Activated effector memory CD4-positive, alpha-beta T cell treated with anti-CD3 and anti-CD28 coated beads, Interleukin-2, amount 50 U/mL, for 16 hours (primary cell): ENCODE measurements at places on chromosomes 5 and 9.

GRCh38 chr9:114386361-114386885 is 1.4 kb downstream of the AKNA start:
- DNase-seq, result no peak

- DNase-seq, result no peak
Observed at GRCh38 chr5:72205431-72206009, 98.2 kb downstream of the MAP1B start.

GRCh38 chr5:34876275-34876674 is 37.3 kb downstream of the TTC23L start:
- DNase-seq, result no peak

DNA sequence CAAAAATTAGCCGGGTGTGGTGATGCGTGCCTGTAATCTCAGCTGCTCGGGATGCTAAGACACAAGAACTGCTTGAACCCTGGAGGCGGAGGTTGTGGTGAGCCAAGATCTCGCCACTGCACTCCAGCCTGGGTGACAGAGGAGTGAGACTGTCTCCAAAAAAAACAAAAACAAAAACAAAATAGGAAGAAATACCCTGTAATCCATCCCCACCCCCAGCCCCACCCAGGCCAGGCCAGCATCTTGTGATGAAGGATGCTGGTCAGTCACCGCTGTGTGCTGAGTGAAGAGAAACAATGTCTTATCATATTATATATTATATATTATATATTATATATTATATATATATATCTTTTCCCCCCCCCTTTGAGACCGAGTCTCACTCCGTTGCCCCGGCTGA is 15.4 kb upstream of the CCIN start:
- no peak for DNase-seq

- no peak for DNase-seq
Observed at GRCh38 chr5:36598045-36598444, 8.4 kb upstream of the SLC1A3 start.

DNA sequence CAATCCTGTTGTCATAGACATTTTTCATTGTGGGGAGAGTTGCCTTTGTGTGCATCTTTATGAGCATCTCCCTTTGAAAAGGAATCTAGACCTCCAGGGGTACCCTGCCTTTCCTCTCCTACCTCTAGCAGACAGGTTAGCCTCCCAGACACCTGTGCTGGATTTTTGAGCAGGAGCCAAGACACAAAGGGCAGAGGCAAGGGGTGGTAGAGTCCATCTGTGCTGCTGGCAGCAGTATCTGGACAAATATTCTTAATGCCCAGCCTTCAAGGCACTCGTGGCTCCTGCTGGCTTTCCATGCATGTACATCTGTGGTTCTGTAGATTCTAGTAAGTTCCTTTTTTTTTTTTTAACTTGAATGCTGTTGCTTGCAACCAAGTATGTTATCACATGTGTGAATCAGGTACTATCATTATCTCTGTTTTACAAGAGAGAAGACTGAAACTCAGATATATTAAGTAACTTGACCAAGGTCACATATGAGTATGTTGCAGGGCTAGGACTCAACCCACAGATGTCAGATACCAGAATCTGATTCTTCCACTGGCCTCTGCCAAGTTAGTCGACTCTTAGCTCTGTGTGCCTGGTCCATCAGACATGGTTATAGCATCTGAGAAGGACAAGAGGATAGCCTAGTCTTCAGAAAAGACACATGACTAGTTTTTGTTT is 32.9 kb upstream of the GPR151 start:
- no peak for DNase-seq
